Breast epithelium (tissue), 4 donors: ENCODE measurements at places on chromosomes 5 and 9. TPM values are rescaled to one million over a fixed set of nuclear protein-coding genes. Genes with fewer than 3 reads are reported as not detected.

DNA sequence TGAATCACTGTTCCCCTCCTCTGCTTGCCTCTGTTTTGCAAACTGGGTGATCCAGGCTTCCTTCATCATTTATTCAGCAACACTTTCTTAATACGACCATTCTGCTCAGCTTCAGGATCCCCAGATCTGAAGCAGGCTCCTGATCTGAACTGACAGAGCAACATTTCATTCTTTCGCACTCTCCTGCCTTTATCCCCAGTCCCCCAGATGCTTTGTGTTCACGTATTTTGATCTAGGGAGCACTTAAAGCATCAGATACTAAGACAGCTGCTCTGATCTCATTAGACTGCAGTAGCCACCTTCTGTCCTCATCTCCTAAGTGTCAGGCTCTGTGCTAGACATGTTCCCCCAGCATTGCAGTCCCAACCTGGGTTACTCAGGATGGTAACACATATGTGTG, 158.0 kb downstream of the TRIO start:
- H3K27ac ChIP-seq = no peak overlapping the region
- no peaks in the 10 kb centered on the region for H3K4me1 ChIP-seq
- H3K27me3 ChIP-seq = no peaks in the 10 kb centered on the region
- H3K4me3 ChIP-seq = no peak overlapping the region
- no peaks in the 10 kb centered on the region for H3K36me3 ChIP-seq
- no peak for DNase-seq

DNA sequence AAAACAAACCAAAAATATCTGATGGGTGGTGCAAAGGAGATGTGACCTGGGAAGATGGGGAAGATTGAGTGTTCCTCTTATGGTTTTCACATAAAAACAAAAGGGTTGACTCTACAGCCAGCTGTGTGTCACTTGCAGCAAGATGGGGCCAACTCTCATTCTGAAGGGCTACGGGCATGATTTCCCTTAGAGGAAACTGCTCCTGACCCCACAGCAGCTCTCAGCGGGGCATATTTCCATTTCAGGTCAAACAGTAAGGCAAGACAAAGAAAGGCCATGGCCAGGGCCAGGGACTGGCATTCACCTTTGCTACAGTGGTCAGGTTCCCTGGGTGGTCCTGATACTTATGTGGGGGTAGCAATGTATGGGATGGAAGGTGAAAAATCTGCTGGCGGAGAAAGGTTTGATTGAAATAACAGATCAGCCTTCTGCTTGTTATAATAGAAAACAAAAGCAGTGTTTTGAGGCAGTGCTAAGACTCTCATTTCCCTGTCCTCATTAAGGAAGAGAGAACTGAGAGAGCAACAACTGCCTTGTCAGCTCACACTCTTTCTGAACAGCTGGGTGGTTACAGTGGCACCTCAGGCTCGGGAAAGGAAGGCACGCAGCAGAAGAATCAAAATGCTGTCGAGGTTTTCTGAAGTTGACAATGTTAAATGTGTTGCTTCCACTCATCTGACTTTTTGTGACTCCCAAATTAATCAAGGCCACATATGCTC, 120.7 kb upstream of the PCA3 start:
- no peaks in the 10 kb centered on the region for H3K36me3 ChIP-seq
- H3K4me3 ChIP-seq = no peak overlapping the region

DNA sequence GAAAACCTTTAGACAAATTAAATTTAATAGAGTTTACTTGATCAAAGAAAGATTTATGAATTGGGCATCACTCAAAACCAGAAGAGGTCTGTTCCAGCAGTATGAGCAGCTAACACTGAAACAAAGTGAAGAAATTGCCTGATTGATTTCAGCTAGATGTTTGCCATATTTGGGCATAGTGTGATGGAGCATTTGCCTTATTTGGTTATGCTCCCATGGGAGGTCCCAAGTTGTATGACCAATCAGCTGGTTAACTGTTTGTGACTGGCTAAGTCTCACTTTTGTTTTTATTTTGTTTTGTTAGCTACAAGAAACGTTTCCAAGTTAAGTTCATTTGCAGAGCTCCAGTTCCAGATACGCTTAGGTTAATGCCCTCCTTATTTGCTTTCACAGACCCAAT, 53.3 kb upstream of the LMNB1 start:
- no peak for DNase-seq
- H3K4me3 ChIP-seq = no peak overlapping the region
- no peaks in the 10 kb centered on the region for H3K27me3 ChIP-seq
- H3K36me3 ChIP-seq = no peaks in the 10 kb centered on the region
- no peaks in the 10 kb centered on the region for H3K4me1 ChIP-seq

DNA sequence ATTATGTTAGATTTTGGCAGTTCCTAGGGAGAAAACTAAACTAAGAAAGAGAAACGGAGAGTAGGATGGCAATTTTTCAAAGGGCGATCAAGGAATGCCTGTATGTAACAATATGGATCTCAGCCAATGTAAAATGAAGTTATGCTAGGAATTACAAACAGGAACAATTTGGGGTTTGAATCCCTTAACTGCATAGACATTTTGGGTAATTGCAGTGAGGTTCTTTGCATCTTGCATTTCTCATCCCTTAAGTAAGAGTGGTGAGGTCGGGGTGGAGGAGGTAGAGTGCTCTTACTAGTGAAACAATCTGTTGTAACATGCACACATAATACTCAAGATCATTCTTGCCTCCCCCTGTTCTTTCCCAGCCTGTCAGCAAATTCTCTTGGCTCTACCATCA, 137.6 kb downstream of the NPR3 start:
- H3K4me3 ChIP-seq = no peak overlapping the region
- no peak overlapping the region for H3K27ac ChIP-seq
- no peak for DNase-seq
- no peaks in the 10 kb centered on the region for H3K27me3 ChIP-seq

DNA sequence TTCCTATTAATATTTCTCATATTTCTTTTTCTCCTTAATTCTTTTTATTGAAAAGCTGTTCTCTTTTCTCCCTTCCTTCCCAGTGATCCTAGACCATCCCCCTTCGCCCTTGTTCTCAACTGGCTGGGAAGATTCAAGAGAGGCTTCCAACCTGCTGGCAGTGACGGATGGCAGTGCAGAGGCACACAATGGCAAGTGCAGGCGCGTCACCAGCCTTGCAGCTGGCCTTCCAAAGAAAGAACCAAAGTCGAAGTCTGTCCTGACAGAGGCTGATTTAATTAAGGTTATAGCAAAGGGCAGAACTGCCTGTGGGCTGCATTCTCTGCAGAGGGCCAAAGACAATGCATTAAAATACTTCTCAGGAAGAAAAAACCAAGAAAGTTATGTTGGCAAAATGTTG, 7.4 kb downstream of the CEMIP2 start:
- no peak for DNase-seq
- no peak overlapping the region for H3K4me3 ChIP-seq
- no peaks in the 10 kb centered on the region for H3K27me3 ChIP-seq
- no peaks in the 10 kb centered on the region for H3K4me1 ChIP-seq

GRCh38 chr9:13717322-13718054, 438.0 kb upstream of the MPDZ start:
- H3K27ac ChIP-seq = peak overlapping the region; percentile 78
- H3K27me3 ChIP-seq = no peaks in the 10 kb centered on the region
- no peaks in the 10 kb centered on the region for H3K36me3 ChIP-seq
- peak overlapping the region; percentile 1 for H3K4me3 ChIP-seq
- peaks cover 18% of the 10 kb centered on the region for H3K4me1 ChIP-seq

DNA sequence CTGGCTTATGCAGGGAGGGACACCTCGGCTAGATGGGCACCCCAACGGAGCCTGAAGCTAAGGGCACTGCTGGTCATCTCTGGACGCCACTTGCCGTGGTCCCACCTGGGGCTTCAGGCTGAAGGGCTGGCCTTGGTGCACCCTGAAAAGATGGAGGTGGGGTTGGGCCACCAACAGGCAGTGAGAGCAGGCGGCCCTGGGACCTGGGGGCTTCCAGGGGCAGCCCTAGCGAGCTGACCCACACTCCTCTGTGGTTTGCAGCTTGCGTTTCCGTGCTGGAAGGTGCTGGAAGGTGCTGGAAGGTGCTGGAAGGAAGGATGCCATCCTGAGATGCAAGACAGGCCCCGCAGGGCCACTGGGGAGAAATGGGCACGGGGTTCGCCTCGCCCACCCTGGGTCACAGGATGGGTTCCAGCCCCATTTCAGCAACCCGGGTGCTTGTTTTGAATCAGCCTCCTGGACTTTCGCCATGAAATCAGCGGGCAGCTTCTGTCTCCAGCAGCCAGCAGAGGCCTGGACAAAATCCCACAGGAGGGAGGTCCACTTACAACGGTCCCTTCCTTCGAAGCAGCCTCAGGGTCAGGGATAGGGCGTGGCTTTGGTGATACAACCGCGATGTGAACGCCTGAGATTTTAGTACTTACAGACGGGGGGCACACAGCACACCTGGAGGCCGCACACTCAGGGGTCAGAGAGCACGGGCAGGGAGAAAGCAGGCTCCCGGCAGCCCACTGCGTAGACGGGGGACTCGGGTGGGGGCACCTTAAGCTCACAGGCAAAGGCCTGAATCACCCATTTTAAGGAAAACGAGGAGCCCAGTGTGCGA, 303.1 kb upstream of the IRX4 start:
- H3K4me1 ChIP-seq = no peaks in the 10 kb centered on the region
- H3K4me3 ChIP-seq = no peak overlapping the region
- peak; percentile 43 for DNase-seq
- no peaks in the 10 kb centered on the region for H3K27me3 ChIP-seq
- H3K27ac ChIP-seq = no peak overlapping the region

- peaks cover 11% of the 10 kb centered on the region for H3K4me1 ChIP-seq
- H3K27me3 ChIP-seq = no peaks in the 10 kb centered on the region
- H3K36me3 ChIP-seq = no peaks in the 10 kb centered on the region
- H3K27ac ChIP-seq = peak overlapping the region; percentile 92
- H3K4me3 ChIP-seq = peak overlapping the region; percentile 95
Measured at GRCh38 chr5:134845335-134845851, 375 bp upstream of the C5orf24 start.

The AFAP1L1 gene
- 26.5 TPM for total RNA-seq

The TMEM252 gene
- total RNA-seq = not detected

The GRXCR2 gene
- total RNA-seq = not detected

The C8G gene
- total RNA-seq = not detected

The F12 gene
- 0.64 TPM for total RNA-seq

The RNF44 gene
- total RNA-seq = 6.9 TPM

The PCDHB10 gene
- 4.6 TPM for total RNA-seq

The HTR4 gene
- total RNA-seq = 0.66 TPM

The SNCB gene
- not detected for total RNA-seq
